ENCODE measurements at places on chromosomes 13 and 19.

- peak; percentile 68 for DNase-seq
These were observed 892 bp downstream of the TRIR start for GRCh38 chr19:12733369-12734214.

DNA sequence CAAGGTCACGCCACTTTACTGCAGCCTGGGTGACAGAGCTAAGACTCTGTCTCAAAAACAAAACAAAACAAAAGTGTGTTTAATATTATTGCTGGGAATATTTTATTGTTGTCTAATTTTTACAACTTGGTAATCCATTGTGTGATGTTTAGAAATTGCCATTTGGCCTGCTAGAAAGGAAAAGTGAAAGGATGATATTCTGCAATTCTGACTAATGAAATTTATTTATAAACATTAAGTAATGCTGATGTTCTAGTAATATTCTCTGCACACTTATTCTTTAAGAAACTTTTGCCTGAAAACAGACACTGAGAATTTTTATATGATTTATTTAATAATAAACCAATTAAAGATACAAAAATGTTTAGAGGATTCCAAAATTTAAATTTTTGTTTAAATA, 87.4 kb downstream of the ELF1 start:
- DNase-seq: no peak

DNA sequence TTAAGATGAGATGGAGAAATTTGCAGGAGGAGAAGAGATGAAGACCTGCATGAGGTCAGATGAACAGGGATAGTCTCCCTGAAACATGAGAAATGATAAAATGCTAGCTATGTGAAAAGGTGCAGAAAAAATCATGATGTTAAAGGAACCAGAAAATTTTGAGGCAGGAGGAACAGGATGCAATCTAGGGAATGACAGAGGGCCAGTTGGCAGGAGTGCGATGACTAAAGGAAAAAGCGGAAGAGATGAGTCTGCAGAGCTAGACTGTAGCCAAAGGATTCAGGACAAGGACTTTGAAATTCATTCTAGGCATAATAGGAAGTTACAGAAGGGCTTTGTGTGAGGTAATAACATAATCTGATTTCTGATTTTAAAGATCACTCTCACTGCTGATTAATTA, 77.9 kb downstream of the TRPC4 start:
- DNase-seq: peak; percentile 54

- peak; percentile 83 for DNase-seq
These were observed 9.9 kb upstream of the ACSBG2 start for GRCh38 chr19:6125571-6125989.

DNA sequence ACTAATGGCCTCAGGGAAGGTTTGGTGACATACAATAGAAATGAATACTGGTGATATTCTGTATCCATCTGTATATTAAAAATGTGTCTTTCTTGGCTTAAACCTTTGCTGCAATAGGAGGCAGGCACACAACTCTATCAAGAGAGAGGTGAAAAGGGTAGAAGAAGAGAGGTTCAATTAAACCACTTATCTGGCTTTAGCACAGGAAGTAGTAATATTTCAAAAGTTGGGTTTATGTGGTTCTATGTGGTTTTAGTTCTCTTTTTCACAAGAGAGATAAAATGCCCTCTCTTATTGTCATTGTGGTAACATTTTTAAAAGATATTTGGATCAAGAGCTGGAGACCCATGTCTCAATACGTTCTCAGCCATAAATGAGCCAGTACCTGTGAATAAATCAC, 146.2 kb upstream of the FNDC3A start:
- DNase-seq: no peak

GRCh38 chr13:49998714-49999624, 2.1 kb downstream of the TRIM13 start:
- no peak for DNase-seq

GRCh38 chr13:95629071-95629470, 15.4 kb downstream of the DZIP1 start:
- no peak for DNase-seq

GRCh38 chr19:49042177-49042576, 1.5 kb upstream of the CGB5 start:
- peak; percentile 48 for DNase-seq

- no peak for DNase-seq
These were observed 52.0 kb downstream of the MPHOSPH8 start for GRCh38 chr13:19685437-19685836.

DNA sequence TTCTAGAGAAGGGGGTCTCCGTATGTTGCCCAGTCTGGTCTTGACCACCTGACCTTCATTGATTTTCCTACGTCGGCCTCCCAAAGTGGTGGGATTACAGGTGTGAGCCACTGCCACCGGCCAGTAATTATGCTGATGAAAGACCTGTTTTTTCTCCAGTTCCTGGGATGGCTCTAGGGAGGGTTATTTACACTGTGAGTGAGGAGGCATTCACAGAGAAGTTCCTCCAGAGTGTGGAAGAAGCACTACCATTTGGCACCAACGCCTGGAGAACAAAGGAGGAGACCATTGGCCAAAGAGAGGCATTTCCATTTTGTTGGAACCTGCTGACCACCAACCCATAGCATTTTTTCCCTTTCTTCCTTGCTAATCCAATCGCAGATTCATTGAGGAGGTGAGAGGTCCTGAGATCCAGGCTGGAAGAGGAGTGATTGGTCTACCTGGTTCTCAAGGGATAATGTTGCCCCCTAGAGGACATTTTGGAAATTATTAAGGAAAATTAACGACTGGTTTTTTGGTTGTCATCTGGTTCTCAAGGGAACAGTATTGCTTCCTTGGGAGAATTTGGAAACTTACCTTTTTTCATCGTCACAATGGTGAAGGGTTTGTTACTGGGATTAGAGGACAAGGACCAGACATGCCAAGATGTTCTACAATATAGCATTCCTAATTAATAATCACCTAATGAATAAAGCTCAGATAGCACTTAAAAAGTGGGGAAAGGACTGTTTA, 5.5 kb upstream of the SAE1 start:
- DNase-seq: peak; percentile 78

DNA sequence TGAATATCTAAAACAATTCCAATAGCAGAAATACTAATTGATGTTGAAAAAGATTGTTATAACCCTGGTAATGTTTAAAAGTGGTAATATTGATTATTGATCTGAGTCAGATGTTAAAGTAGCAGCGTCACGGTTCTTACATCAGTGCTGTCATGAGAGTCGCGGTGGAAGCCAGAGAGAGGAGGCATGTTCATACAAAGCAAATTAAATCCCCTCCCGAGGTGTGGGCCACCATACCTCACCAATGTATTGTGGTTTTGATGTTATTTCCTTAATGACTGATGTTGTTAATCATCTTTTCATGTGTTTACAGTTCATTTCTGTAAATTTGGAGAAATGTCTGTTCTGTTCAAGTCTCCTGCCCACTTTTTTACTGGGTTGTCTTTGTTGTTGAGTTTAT, 11.2 kb downstream of the ZNF317 start:
- DNase-seq: no peak
